ENCODE measurements at places on chromosomes 3 and 15.

GRCh38 chr3:149363053-149363452 is 14.4 kb downstream of the TM4SF1 start:
- DNase-seq, result no peak

DNA sequence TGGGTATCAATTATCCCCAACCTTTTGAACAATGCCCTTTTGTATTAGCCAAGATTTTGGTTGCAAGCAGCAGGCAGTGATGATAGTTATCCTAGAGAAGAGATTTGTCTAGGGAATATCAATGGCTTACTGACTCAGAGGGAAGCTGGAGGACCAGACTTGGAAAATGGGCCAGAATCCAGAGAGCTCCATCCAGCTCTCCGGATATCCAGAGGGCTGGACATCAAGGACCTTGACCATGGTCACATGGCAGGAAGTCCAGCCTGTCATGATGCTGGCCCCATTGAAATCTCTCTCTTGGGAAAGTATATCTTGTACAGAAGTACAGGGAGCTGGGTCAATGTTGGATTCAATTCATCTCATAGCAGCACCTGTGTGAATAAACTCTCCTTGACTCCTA is 148.5 kb upstream of the PDZRN3 start:
- DNase-seq, result no peak

DNA sequence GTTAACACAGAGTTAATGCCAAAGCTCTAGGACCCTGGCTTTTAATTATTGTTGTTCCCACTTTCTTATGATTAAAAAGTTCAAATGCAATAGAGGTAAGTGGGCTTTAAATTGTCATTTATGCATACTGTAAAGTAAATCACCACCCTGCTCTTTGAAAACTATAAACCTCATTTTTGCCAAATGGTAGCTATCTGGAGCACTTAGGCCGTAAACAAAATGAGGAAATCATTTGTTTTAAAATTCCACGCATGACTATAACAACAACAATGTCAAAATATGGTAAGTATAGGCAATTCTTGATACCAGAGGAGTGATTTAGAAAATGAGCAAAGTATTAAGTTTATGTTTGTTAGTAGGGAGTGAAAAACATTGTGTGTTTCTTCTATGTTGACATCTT is 1.8 kb downstream of the UNC13C start:
- no peak for DNase-seq

GRCh38 chr15:26889298-26889898 is 22.5 kb downstream of the GABRA5 start:
- peak; percentile 70 for DNase-seq
